ENCODE measurements at places on chromosomes 13 and 19.
A peak's percentile ranks its signal among the peaks of the same experiment; 100 is the strongest.

GRCh38 chr13:106551751-106552150 lies 16.2 kb downstream of the ARGLU1 start:
- no peaks in the 10 kb centered on the region for H3K27me3 ChIP-seq
- peaks cover 28% of the 10 kb centered on the region for H3K36me3 ChIP-seq
- no peak for DNase-seq
- peaks cover 13% of the 10 kb centered on the region for H3K4me1 ChIP-seq
- peak overlapping the region; percentile 0 for H3K27ac ChIP-seq

GRCh38 chr13:53217194-53217593 lies 188.6 kb downstream of the OLFM4 start:
- no peaks in the 10 kb centered on the region for H3K36me3 ChIP-seq
- no peak overlapping the region for H3K4me3 ChIP-seq

DNA sequence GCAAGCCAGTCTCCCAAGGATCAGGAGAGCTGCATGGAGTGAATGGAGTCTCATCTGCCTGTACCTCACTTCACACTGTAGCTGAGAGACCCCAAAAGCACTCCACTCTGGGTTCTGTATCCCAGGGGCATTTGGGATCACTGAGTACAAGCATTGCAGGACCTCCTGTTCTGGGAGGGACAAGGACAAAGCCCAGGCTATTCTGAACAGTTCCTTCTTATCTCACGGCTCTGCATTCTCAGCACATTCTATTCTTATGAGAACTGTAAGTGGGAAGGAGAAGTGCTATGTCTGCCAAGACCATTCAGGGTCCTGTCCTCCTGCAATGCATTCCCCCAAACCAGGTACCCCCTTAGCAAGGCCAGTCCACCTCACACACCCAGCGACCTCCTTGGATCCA lies 42.8 kb downstream of the RNF6 start:
- no peaks in the 10 kb centered on the region for H3K27me3 ChIP-seq
- H3K27ac ChIP-seq, result no peak overlapping the region

- no peak for DNase-seq
- H3K27me3 ChIP-seq, result no peaks in the 10 kb centered on the region
- peaks cover 94% of the 10 kb centered on the region for H3K36me3 ChIP-seq
- H3K27ac ChIP-seq, result no peak overlapping the region
These were observed 8.9 kb downstream of the ZNF805 start for GRCh38 chr19:57249329-57249728.

- peak within 1 kb of the TSS; percentile 60 for H3K4me3 ChIP-seq
- H3K27ac ChIP-seq, result peak within 1 kb of the TSS; percentile 79
- H3K4me1 ChIP-seq, result peaks cover 36% of the 10 kb centered on the region
- no peaks in the 10 kb centered on the region for H3K27me3 ChIP-seq
These were observed at the start of gene COL5A3 for GRCh38 chr19:10010247-10010691. Gene COL5A3, minus strand, starts transcription at chr19:10010504. Its CDS starts 119 bp downstream, at chr19:10010385.

GRCh38 chr13:93862259-93862658 lies 617.2 kb downstream of the DCT start:
- H3K4me1 ChIP-seq, result no peaks in the 10 kb centered on the region
- no peak overlapping the region for H3K4me3 ChIP-seq
- no peaks in the 10 kb centered on the region for H3K36me3 ChIP-seq
- no peak overlapping the region for H3K27ac ChIP-seq
- DNase-seq, result no peak

DNA sequence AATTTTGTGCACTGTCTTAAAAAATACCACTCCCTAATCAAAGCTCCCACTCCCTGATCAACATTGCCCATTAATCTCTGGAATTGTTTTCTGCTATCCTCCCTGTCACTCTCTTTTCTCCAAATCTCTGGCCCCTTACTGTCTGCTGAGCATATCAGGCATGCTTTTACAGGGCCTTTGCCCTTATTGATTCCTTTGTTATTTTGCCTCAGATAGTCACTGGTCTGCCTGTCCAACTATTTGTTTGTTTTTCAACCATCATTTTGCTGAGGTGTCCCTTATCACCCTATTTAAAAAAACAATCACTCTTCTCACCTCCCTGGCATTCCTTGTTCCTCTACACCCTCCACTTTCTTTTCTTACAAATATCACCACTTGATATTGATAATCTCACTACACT lies 153.0 kb downstream of the PCDH9 start:
- H3K27me3 ChIP-seq, result no peaks in the 10 kb centered on the region
- no peak for DNase-seq
- no peaks in the 10 kb centered on the region for H3K36me3 ChIP-seq
- no peak overlapping the region for H3K27ac ChIP-seq
- no peaks in the 10 kb centered on the region for H3K4me1 ChIP-seq
- H3K4me3 ChIP-seq, result no peak overlapping the region

GRCh38 chr19:11265785-11266236 lies 3.5 kb upstream of the DOCK6 start:
- DNase-seq, result no peak
- no peak overlapping the region for H3K27ac ChIP-seq
- no peaks in the 10 kb centered on the region for H3K27me3 ChIP-seq
- H3K4me3 ChIP-seq, result no peak overlapping the region
- H3K36me3 ChIP-seq, result no peaks in the 10 kb centered on the region
